ENCODE measurements at places on chromosomes 3 and 15.

DNA sequence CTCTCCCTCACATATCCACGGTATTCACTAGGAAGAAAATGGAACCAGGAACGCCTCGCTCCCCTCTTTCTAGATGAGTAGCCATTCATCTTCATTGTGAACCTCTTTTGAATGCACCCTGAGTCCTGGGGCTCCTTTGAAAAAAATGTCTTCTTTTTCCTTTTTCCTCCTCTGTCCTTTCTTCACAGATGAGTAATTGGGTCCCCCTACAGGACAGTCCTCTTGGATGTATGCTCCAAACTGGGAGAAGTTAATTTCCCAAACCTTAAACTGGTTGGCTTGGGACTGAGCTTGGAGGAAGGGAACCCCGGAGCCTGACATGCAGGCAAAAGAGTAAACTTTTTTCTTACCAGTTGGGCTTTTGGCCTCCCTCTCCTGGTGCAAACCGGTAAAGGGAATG is 108.8 kb downstream of the DPH6 start:
- DNase-seq: no peak

- no peak for DNase-seq
Observed at GRCh38 chr3:183857863-183858262, 26.8 kb downstream of the PARL start.

DNA sequence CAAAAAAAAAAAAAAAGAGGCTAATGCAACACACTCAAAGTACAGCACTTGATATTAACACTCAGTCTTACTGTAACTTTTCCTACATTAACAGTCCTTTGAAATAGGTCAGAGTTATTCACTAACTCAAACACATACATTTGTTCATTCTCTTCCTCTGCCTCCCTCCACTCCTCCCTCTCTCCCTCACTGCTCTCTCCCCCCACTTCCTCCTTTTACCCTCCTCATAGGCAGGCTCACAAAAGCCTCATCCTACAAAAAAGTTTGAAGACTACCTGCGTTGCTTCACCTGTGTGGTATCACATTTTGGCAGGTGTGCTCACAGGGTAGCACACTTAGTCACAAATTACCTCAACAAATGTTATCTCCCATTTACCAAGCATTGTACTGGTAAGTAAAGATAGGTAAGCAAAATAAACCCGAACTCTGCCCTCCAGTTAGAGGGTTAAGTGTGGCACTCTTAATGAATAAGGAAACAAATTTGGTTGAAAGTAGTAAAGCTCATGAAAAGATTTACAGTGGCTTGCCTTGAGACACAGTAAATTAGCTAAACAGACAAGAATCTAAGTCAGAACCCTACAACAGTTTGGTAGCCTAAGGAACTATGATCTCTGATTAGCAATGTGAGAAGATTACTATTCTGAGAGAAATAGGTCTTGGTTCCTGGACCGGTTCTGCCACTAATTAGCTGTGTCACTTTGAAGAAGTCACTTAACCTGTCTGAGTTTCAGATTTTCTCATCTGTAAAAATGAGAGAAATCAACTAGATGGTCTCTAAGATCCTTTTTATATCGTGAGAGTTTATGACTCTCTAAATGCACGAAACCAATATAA is 151.0 kb upstream of the MLF1 start:
- DNase-seq: no peak

- DNase-seq: no peak
Observed at GRCh38 chr15:70799667-70800450, 36.5 kb upstream of the UACA start.

GRCh38 chr3:131048030-131048429 is 21.4 kb downstream of the NEK11 start:
- no peak for DNase-seq

DNA sequence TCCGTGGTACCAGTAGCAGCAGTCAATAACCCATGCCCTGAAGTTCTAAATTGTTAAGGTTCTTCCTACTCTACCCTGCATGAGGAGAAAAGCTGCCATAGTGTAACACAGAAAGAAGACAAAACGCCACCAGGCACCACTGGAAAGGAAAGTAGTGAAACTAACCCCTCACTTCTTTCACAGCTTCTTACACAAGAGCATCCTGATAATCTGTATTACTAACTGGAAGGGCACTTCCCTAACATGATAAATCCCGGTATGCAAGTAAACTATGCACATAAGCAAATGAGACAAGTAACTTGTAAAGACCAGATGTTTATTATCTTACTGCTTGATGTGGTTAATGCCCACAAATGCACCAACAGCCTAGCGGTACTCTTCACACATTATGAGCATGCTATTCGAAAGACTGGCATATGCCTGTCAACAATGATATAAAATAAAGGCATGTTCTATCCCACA is 141.3 kb downstream of the ADAM10 start:
- no peak for DNase-seq

- DNase-seq: no peak
Observed at GRCh38 chr15:89429986-89430385, 66.4 kb downstream of the RHCG start.

GRCh38 chr15:64691896-64692565 is 83.4 kb downstream of the RBPMS2 start:
- no peak for DNase-seq

GRCh38 chr3:19645093-19645492 is 288.9 kb downstream of the EFHB start:
- no peak for DNase-seq

DNA sequence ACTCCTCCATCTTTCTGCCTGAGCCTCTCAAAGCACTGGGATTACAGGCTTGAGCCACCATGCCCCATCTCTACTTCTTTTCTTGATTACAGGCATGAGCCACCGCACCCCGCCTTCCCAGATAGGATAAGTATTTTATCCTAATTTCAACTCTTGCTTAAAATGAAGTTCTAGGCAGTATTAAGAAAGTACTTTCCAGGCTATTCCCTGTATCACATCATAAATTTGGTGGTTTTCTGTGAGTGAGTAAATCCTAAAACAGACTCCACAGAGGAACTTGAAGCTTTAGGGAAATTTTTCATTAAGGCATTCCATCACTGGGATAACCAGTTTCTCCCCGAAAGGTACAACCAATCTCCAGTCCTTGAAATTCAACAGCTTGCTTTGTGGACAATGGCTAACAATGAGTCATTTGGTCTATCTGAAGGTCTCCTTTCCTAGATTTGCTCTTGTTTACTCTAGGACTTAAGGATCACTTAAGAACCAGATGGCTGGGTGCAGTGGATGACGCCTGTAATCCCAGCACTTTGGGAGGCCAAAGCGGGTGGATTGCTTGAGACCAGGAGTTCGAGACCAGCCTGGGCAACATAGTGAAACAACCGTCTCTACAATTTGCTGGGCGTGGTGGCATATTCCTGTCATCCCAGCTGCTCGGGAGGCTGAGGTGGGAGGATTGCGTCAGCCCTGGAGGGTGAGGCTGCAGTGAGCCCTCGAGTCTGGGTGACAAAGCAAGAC is 49.7 kb upstream of the SKIL start:
- no peak for DNase-seq

GRCh38 chr3:169695031-169695430 is 31.5 kb upstream of the MECOM start:
- no peak for DNase-seq

All from activated CD8-positive, alpha-beta memory T cell treated with anti-CD3 and anti-CD28 coated beads for 1 hour (primary cell).